ENCODE measurements at places on chromosomes 2 and 18.

- no peak for DNase-seq
Observed at GRCh38 chr2:60091266-60091665, 462.2 kb downstream of the BCL11A start.

DNA sequence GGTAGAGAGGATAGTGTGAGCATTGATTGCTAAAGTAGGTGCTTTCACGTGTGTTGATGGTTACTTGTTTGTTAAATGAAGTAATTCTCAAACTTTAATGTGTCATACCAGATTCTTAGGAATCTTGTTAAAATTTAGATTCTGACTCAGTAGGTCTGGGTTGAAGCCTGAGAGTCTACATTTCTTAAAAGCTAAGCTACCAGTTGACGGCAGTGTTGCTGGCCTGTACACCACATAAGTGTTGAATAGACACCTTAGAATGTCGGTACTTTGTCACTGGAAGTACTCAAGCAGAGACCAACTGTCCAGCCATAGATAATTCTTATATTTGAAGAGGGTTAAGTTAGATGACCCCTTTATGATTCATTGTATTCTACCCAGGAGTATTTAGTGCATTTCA is 79.8 kb downstream of the ACVR2A start:
- no peak for DNase-seq

DNA sequence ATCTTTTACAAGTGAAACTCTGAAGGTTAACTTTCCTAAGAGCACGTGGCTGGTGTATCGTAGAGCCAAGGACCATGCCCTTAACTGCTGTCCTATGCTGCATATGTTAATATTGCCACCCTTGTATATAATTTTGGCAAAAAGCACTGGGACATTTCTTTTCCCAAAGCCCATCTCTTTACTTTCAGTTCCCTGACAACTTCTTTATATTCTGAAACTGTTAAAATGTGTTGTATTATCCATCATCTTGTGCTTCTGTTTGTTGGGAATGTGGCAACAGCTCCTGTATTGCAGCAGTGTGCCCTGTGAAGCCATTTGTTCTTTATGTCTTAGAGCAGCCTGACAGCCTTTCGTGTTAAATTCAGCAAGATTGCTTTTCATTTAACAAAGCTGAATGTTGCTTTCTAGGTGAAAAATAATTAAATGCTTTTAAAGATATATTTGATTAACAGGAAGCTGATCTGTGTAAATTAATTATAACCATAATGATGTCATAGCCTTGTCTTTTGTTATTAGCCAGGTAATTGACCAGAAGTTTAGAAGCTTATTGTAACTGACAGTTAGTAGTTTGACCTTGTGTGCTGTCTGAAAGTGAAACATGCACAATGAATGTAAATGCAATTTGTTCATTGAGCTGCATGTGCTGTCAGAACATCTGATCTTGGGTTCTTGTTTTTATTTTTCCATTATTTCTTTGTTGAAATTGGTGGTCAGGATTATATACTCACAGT is 9.7 kb downstream of the RHBDD1 start:
- DNase-seq: no peak

DNA sequence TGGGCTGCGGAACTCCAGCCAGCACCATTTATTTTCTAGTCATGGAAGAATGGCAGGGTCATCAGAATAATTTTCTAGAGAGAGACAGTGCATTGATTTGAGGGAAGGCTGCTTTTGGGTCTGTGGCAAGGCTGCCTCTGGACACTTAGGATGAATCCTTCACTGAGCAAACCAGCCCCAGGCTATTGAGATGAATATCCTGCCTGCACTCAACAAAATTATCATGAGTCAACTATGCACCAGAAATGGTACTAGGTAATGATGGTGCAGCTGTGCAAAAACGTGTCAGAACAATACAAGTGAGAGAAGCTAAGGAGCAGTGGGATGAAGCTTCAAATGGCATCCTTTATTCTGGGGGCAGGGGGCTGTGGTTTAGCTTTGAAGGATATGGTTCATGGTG is 115.8 kb downstream of the SPHKAP start:
- DNase-seq: no peak

GRCh38 chr2:108409768-108410167 is 32.0 kb downstream of the SULT1C4 start:
- DNase-seq: no peak

- no peak for DNase-seq
Observed at GRCh38 chr2:190978389-190979053, 35.5 kb downstream of the STAT1 start.

DNA sequence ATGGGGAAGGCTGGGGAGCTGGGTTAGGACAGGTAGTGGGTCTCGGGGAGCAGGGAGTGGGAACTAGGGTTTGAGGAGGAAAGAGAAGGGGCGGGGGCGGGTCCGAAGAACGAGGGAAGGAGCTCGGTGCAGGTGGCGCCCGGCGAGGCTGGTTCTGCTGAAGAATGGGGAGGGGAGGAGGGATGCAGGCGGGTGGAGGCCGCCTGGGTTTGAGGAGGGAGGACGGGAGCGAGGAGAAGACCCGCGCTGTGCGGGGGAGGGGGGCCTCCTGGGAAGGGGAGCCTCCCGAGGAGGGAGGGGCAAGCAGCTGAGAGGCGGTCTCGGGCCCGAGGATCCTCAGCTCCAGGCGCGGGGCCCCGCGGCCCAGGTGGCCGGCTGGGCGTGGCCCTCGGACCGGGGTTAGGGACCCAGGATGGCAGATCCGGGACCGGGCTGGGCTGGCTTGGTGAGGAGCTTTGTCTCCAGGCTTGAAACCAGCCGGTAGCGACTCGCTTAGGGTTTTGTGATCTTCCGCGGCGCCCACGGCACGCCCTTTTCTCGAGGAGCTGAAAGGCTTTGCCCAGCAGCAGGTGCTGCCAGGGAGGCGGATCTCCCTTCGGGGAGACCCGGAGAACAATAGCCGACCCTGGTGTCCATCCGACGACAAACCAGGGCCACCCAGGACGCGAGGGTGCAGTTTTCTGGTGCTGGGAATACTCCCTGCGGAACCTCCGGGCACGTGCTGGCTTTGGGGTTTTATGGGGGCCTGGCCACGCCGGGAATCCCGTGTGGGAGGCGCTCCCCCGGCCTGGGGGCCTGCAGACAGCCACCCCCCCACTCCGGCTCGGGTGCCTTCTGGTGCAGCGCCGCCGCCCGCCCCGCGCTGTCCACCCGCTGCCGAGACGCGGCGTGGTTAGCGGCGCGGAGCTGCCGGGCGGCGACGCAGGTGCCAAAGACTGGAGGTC is 1.4 kb downstream of the DPYSL5 start:
- no peak for DNase-seq

DNA sequence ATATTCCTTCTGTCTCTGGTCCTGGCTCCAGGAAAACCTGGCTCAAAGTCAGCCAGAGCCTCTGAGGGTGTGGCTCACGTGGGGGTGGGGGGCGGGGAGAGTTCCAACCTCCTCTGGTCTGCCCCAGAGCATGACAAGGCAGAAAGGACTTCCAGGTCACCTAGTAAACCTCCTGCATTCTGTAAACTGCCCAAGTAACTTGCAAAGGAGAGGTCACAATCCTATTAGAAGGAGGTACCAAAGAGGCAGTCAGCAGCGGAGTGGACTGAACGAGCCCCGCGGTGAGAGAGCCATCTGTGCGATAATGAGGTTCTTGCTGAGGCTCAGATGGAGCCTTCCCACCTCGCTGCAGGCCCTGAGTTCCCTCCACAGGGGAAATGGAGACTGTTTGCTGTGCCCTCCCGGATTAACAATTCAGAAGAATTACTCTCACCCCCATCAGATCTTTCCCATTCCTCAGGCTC is 58.9 kb upstream of the GATA6 start:
- DNase-seq: no peak

GRCh38 chr2:4903656-4904348 is 788.4 kb upstream of the SOX11 start:
- DNase-seq: no peak

- DNase-seq: no peak
Observed at GRCh38 chr2:128732976-128733431, 414.3 kb upstream of the HS6ST1 start.

GRCh38 chr2:225354281-225354774 is 45.2 kb upstream of the NYAP2 start:
- no peak for DNase-seq

GRCh38 chr2:43898838-43899346 is 60.1 kb downstream of the ABCG8 start:
- no peak for DNase-seq

GRCh38 chr2:219125225-219125885 is 35.3 kb downstream of the NHEJ1 start:
- DNase-seq: no peak

DNA sequence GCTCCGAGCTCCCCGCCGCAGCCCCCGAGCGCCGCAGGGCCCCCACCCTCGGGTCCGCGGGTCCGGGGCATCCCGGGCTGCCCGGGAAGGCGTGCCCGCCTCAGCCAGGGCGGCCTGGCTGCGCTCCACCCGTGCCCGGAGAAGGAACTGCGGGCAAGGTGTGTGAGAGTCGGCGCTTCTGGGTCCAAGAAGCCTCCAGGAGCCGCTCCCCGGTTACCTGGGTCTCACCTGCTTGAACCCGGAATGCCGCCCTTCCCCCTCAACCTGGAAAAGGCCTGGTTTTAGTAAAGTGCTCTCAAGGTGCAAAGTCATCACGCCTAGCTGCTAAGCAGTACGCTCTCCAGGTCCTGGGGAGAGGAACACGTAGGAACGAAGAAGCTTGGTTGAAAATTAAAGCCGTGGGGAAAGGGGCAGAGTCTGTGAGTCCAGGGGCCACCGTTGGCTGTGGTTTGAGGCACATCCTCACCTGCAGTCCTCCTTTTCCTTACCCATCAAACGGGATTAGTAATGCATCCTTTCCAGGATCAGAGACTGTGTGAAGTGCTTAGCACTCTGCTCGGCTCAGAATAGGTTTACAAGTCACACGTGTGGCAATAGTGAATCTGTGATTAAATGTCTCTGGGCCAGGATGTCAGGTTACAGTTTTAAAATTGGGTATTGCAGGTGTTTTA is 1.2 kb downstream of the ASAP2 start:
- DNase-seq: no peak

DNA sequence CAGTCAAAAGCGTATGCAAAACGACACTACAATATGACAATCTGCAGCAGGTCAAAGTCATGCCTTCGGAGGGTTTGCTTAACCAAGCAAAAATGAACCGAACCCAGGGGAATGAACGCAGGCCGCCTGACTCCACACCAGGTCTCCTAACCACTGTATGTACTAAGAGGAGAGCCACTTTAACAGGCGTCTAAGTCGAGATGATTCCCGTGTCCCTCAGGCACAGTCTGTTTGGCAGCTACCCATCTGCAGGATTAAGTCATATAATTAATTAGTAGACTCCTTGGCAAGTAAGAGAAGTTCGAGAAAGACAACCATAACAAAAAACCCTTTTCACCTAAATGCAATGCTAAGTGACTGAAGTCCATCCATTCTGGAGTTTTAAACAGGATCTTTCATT is 15.2 kb downstream of the CYB5A start:
- DNase-seq: no peak

GRCh38 chr2:233096006-233096405 is 35.9 kb downstream of the INPP5D start:
- DNase-seq: no peak

- DNase-seq: no peak
Observed at GRCh38 chr2:38948995-38949394, 59.3 kb downstream of the ARHGEF33 start.

DNA sequence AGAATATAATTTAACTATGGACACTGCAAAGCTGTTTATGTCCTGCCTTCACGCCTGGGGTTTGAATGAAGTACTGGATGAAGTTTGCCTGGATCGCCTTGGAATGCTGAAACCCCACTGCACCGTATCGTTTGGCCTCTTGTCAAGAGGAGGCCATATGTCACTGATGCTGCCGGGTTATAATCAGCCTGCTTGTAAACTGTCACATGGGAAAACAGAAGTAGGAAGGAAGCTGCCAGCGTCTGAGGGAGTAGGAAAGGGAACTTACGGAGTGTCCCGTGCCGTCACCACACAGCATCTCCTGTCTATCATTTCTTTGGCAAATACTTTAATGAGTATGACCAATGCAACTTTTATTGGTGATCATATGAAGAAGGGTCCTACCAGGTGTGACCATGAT is 105.8 kb downstream of the WDR7 start:
- DNase-seq: no peak

DNA sequence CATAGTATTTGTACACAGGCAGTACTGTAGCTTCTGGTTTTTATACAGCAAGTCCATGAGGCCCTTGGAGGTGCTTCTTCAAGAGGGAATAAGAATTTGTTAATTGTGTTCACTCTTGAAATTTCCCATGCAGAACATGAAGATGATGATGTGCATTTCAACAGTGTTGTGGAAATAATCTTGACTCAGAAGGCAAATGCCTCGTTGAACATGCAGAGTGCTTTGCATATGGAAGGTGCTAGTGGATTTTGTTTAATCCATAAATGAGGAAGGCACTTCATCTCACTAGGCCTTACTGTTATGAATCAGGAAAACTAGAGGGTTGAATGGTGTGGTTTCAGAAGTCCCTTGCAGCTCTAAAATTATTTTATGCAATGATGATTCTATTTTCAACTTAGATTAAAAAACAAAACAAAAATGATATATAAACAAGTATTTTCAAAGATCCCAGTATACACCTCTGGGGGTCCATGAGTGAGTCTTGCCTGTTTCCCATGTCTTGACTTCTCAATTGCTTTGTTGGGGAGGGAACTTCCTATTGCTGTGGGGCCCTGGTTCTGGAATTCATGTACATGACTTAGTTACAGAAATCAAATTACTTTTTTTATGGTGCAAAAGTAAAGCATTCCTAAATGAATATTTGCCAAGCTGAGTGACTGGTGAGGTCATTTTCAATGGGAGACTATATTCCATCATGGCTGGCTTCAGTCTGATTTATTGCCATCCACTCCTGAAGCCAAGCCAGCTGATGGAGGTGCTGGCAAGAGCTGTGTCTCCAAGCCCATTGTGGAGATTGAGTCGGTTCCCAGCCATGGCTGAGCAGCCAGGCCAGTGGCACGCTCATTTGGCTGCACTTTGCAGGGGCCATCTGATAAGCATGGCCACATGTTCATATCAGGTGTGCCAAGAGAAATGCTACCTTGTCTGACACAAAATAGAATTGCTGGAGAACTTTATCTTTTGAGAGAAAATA is 56.5 kb downstream of the MGAT5 start:
- no peak for DNase-seq

DNA sequence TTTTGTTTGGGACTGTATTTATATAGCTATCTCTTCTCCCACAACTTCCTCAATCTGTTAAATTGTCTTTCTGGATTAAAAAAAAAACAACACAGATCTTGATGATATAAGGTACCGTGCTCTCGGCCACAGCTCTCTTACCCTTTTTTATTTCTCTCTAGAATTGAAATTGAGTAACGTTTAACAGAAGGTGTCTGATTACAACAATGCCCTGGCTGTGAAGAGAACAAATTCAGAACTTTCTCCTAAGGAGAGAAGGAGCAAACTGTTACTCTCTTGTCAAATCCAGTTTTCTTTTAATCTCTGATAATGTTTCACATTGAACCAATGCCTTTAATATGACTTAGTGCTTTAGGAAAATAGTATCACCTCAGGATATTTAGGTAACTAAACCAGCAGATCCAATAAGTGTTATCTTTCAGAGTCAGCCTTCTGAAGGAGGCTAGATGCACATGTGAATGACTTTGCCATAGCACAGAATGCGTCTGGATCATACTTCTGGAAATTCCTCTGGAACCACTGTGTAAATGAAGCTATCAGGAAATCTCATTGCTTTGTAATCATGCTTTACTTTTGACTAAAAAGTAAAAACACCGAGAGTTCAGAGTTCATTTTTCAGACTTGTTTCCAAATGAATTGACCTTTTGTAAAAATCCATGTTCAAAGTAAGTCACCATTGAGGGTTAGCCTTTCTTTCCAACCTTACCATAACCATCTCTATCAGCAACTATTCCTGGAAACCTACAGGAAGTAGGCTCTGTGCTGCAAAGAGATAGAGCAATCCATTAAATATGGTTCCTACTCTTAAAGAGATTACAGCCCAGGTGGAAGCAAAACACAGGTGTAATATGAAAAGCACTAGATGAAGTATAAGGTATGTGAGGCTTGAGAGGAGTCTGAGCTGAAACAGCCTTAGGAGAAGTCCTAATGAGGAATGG is 147.0 kb upstream of the OSR1 start:
- no peak for DNase-seq
